ENCODE measurements at places on chromosomes 5 and 9.

DNA sequence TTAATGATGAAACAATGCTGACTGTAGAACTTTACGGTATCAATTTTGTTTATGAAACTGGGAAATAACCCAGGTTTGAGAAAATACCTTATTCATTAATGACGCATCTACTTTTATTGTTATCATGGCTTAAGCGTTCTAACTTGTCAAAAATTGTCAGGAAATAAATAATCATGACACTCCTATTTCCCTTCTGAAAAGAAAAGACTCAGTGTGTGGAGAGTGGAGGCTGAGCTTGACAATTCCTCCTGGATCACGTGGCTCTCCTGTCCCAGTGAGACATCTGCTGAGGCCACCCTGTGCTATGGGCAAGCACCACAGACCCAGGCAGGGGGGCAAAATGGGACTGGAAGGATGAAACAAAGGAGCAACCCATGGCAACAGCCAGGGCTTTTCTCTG is 466.4 kb downstream of the ZNF608 start:
- DNase-seq, result no peak

- no peak for DNase-seq
These were observed 44.8 kb upstream of the CLK4 start for GRCh38 chr5:178671602-178672144.

- DNase-seq, result no peak
These were observed 66.9 kb upstream of the FCN1 start for GRCh38 chr9:134984372-134985265.

- no peak for DNase-seq
These were observed 45.2 kb upstream of the RAD23B start for GRCh38 chr9:107237873-107238272.

- no peak for DNase-seq
These were observed 47.8 kb upstream of the TMED7 start for GRCh38 chr5:115673596-115673995.

GRCh38 chr9:9961487-9961886 is 651.3 kb downstream of the PTPRD start:
- no peak for DNase-seq

- DNase-seq, result peak; percentile 26
These were observed 73.8 kb upstream of the ITGA2 start for GRCh38 chr5:52915176-52915875.

DNA sequence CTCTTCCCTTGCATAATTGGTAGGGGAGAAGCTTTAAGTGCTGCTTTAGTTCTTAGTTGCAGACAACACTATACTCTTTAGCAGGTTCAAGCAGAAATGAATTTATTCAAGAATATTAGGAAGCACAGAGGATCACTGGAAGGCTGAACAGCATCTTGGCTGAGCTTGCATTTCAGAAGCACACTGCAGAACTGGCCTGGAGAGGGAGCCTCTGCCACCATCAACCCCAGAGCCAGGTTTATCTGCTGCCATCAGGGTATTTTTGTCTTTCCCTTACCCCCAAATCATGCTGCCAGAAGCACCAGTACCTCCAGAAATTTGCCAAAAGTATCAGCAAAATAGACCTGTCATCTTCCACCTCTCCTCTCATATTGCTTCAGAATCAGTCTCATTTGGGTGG is 440.7 kb downstream of the DMAC1 start:
- DNase-seq, result no peak

- no peak for DNase-seq
These were observed 1227.7 kb upstream of the WWC1 start for GRCh38 chr5:167063788-167064187.

DNA sequence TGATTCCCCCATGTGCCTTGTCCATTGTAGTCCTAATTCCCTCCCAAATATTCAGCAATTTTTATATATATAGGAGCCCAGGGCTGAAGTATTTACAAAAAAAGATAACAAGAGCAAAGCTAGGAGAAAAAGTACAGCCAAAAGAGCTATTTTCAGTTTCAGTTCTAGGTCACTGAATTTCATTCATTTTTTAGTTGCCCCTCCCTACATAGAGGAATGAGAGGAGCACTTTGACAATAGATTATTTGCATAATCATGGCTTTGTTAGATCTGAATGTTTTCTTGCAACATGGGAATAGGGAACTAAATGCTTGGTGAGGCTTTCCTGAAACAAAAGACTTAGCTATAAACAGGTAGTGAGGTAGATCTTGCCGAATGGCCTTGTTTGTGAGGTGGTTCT is 15.3 kb upstream of the F2RL2 start:
- DNase-seq, result no peak

GRCh38 chr5:140043508-140043872 is 391 bp upstream of the NRG2 start:
- no peak for DNase-seq

DNA sequence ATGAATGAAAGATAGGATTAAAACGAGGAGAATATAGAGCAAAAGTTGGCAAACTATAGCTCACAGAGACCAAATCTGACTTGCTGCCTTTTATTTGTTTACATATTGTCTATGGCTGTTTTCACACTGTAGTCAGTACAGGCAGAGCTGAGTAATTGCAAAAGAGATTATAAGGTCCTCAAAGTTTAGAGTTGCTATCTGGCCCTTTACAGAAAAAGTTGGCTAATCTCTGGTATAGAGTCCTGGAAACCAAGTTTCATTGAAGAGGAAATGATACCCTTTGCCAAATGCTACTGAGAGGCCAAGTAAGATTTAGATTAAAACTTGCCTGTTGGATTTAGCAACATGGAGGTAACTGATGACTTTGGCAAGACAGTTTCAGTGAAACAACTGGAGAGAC is 36.0 kb downstream of the LYRM7 start:
- DNase-seq, result no peak

DNA sequence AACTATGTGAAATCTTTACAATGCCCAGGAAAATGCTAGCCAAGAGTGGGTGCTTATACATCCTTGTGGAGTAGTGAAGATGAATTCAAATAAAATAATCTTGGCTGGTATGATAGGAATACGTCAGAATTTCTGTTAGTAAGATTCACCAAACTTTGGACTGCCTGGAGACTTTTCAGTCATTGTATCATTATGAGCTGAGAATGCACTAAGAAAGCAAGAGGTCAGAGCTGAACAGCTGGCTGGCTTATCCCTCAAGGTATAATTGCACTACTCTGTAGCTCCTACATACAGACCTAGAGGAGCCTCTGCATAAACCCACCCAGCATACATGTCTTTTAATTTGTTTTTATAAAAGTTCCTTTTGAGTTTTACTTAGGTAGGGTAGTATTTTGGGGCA is 568.5 kb upstream of the RIOK2 start:
- no peak for DNase-seq

GRCh38 chr5:93886098-93886806 is 144.9 kb upstream of the POU5F2 start:
- no peak for DNase-seq

- DNase-seq, result no peak
These were observed 6.5 kb upstream of the TLE4 start for GRCh38 chr9:79565245-79565644.

- DNase-seq, result no peak
These were observed 485.3 kb downstream of the CDH9 start for GRCh38 chr5:26553079-26553478.

GRCh38 chr5:119315516-119315949 is 40.3 kb upstream of the TNFAIP8 start:
- peak; percentile 49 for DNase-seq

DNA sequence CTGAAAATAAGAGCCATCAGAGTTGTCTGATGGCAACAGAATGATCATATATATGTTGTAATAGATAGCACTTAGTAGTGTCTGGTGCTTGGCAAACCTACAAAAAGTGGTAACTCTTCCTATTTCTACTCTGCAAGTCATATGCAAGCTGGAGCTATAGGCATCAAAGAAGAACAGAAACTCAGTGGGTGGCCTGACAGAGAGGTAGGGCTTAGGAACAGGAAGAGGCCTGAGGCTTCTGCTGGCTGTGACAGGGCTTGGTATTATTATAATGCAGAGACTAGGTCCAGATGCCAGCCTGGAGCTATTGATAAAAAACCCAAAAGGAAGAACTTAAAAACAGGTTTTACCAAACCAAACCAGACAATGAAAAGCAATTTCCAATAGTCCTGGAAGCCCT is 4.4 kb upstream of the DIAPH1 start:
- no peak for DNase-seq

DNA sequence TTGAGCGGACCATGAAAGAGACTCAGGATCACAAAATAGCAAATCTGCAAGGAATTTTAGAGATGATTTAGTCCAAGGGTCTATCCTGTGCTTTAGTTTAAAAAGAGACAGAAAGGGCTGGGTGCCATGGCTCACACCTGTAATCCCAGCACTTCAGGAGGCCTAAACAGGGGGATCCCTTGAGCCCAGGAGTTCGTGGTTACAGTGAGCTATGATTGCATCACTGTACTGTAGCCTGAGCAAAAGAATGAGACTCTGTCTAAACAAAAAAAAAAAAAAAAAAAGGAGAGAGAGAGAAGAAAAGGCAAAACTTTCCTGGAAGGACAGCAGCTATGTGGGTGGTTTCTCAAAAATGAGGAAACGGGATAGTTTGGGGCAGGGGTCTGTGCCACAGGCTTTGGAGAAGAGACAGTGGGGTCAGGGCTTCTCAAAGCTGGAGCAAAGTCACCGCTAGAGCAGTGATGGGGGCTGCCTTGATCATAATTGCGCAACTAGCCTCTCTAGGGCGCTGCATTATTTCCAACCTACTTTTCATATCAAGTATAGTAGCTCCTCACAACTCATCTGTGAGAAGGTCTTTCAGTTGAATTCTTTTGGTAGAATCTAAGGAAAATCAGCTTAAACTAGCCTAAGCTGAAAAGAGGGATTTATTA is 8.5 kb upstream of the ANKH start:
- no peak for DNase-seq

GRCh38 chr5:1122511-1123294 is 10.8 kb upstream of the SLC12A7 start:
- DNase-seq, result no peak

DNA sequence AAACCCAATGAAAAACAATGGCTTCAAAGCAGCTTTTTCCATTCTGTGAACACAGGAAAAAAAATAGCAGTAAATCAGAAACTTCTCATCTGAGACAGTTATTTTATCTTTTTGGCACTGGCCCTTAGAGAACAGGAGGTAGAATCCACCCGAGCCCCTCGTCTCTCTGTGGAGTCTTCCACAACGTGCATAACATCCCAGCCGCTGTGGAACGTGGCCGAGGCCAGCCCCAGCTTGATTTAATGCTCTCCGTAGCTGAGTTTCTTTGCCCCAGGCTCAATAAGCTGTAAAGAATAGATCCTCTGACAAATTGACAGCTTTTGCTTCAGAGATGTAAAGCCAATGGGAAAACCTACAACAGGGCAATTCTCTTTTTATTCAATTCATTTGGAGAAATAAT is 107.9 kb upstream of the DAP start:
- DNase-seq, result no peak

DNA sequence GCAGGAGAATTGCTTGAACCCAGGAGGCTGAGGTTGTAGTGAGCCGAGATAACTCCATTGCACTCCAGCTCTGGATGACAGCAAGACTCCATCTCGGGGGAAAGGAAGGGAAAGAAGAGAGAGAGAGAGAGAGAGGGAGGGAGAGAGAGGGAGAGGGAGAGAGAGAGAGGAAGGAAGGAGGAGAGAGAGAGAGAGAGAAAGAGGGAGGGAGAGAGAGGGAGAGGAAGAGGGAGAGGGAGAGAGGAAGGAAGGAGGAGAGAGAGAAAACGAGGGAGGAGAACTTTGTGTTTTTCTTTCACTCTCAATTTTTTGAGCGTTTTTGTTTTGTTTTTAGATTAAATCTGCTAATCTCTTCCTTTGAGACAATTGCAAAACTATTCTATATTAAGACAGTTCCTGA is 46.9 kb downstream of the SPEF2 start:
- no peak for DNase-seq

GRCh38 chr5:40594811-40595210 is 84.9 kb upstream of the PTGER4 start:
- DNase-seq, result no peak

DNA sequence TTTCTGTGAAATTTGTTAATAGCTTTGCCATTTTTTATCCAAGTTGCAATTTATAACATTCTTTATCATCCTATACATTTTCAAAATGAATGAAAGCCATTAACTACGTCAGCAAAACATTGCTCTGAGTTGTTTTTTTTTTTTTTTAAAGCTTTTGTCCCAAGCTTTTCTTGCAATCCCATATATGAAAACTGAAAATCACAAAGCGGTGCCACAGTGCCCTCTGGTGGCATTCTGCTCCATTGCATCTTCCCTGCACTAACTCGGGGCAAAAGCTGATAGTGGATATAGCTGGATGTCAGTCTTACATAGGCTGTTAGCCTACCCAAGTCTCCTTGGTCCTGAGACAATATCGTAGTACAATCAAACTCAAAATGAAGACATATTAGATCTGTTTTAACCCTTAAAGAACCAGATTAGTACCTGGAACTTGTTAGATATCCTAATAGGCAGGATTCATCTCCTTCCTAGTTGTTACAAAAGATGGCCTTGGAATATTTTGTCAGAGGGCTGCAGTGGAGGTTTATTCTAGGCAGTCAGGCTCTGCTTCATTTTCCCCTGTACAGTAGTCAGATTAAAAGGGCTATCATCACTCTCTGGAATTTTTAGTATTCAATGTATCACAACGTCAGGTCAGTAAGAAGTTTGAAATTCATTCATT is 669.9 kb downstream of the PTPRD start:
- DNase-seq, result peak; percentile 44

DNA sequence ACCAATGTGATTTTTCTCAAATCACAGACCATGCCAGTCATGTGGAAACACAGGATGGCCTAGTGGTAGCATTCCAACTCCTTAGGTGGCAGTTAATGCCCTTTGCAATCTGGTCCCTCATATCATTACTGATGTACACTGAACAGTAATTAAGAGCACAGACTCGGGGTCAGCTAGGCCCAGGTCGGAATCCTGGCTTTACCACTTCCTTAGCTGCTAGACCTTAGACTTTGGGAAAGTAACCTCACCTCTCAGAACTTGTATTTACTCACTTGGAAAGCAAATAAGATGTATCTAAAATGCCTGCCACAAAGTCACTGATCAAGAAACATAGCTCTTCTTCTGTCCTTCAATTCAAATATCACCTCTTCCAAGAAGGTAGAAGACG is 112.8 kb downstream of the MAPKAP1 start:
- no peak for DNase-seq

All from COLO829 (cell line).